ENCODE measurements at places on chromosomes 12 and 14.
A peak's percentile ranks its signal among the peaks of the same experiment; 100 is the strongest.

GRCh38 chr12:5085896-5086295 lies 42.2 kb downstream of the KCNA5 start:
- no peak for DNase-seq

DNA sequence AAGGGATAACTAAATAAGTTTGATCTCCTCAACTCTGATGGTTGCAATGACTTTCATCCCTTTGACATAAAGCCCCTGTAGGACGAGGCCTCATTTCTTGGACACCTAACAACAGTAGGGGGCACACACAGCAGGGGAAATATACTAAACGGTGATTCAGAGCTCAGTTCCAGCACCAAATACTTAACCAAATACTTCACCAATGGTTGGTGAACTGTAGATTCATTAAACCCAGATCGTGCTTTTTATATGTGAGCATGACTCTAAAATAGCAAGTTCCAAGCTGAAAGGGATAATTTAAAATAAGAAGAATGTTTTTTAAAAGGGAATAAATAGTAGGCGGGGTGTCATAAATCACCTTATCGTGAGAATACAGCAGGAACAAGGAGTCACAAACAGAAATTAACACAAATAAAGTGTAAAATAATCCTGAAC lies 53.2 kb downstream of the ATG2B start:
- no peak for DNase-seq

DNA sequence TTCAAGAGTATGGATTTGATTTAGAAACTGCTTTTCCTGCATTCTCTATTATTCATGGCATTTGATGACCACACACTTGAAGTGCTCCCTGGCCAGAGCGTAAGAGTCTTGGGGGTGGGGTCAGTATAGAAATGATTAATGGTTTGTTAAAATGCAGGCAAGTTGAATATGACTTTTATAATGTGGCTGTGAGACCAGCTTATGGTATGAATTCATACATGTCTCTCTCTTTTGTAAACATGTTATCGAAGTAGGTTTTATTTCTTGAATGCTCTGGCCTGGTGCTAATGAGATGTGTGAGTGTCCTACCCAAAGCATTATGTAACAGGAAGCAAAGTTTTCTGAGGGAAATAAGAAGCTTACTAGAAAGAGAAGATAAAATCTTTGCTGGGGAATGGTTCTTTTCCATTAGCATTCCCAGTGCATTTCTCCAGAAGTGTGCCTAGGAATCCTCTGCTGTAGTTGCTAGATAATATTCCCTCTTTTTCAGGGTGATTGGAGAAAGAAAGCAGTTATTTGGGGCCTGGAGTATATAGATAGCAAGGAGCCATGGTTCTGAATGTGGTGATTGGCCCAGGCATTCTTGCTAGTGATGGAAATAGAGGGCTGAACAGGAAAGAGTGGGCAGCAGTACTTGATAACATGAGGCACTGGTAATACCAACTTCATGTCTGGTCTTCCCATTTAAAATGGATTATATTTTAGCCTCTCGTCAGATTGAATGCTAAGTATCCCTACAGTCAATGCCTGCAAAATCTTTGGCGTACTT lies 289.7 kb downstream of the RAD51B start:
- no peak for DNase-seq

DNA sequence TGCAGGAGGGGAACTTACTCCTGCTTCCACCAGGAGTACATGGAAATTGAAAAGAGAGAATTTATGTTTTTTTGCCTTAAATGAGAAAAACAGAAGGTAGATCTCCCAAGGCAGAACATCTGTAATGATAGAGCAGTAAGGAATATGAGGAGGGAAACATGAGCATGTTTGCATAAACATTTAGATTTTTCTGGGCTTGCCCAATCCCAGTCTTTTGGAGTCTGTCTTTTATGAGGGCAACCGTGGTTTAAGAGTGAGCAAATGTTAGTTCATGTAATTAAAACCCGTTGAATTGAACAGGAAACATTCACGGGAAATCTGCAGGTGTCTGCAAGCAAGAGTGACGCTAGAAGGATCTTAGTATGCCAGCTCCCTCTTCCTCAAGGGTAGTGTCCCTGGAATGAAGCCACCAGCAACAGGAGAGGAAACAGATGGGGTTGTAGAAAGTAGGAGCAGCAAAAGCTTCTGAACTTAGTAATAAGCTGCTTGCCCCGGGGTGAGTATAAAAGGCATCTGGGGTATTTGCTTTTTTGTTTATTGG lies 79.3 kb downstream of the ARF6 start:
- no peak for DNase-seq

DNA sequence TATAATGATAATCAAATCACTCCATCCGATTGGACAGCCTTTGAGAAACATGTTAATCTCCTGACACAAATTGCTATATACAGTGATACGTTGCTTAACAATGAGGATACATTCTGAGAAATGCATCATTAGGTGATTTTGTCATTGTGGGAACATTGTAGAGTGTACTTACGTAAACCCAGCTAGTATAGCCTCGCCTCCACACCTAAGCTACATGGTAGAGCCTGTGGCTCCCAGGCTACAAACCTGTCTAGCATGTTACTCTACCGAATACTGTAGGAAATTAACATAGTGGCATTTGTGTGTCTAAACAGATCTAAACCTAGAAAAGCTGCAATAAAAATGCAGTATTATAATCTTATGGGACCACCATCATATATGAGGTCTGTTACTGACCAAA lies 128.6 kb upstream of the PWP1 start:
- no peak for DNase-seq

- DNase-seq = peak; percentile 12
Measured at GRCh38 chr14:77303417-77304156, 17.1 kb downstream of the POMT2 start.
